ENCODE measurements at places on chromosomes 2 and 18. TPM values are rescaled to one million over a fixed set of nuclear protein-coding genes. Genes with fewer than 3 reads are reported as not detected.

The PLGLB1 gene
- total RNA-seq, result not detected

The CNGA3 gene
- total RNA-seq, result not detected

The SPAST gene
- 29.6 TPM for total RNA-seq

The PLCD4 gene
- 0.97 TPM for total RNA-seq

The SLC9A4 gene
- not detected for total RNA-seq

The SERPINB10 gene
- 0.32 TPM for total RNA-seq

The REG3G gene
- total RNA-seq, result not detected

Measured in epithelial cell of umbilical artery (primary cell).